Right ventricle myocardium inferior (tissue), 1 donor: ENCODE measurements at places on chromosomes 2 and 18. TPM values are rescaled to one million over a fixed set of nuclear protein-coding genes. Genes with fewer than 3 reads are reported as not detected.

Gene NEDD4L
- 55.9 TPM for total RNA-seq

Gene IL37
- total RNA-seq: not detected

DNA sequence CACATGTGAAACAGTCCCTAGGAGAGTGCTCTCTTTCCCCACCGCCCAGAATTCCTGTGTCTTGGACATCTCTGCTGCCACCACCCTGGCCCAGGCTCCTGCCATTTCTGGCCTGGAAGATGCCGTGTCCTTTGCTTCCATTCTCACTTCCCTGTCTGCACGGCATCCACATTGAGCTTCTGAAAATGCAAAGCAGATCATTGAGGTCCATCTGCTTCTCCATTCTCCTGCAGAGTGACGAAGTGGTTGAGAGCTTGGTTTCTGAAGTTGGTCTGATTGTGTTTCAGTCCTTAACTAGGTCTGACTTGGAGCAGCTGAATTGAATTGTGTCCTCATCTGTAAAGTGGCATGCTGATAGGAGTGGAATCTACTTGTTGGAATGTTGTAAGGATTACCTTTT is 98.7 kb upstream of the MGAT5 start:
- DNase-seq: no peak

DNA sequence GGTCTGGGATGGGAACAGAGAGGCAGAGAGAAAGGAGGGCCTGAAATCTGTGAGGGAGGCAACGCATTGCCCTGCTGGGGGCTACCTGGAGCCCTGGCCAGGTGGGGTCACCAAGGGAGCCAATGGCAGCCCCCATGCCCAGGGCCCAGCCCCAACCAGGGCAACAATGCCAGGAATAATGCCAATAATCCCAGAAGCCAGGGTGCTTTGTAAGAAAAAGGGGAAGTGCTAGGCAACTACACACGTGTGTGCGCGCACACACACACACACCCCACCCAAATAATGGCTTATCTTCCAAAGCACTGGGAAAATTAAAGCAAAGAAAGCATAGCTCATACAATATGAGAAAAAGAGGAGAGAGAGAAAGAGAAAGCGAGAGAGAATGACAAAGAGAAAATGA is 7.0 kb upstream of the CLEC4F start:
- no peak for DNase-seq

DNA sequence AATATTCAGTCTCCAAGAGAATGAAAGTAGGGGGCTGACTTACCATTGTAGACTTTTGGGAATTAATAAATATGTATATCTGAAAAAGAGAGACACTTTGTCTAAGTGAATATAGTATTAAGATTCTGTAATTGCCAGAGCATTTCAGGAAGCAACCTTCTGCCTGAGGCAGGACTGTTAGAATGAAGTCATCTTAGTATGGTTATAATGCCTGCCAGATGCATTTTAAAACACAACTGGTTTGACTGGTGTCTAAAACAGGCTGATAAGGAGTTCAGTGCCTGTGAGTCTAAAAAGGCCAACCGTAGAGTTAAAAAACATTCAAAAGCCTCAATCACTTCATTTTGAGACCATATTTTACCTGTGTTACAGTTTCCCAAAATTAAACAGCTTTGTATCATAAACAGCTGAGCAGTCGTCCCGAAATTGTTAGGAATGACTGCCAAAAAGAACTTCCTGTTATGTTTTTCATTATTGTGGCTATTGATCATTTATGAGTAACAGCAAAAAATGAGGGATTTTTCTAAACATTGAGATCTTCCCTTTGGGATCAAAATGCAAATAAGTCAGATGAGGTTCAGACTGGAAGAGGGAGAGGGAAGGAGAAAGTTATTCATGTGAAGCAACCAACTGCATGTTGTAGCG is 443.9 kb downstream of the PID1 start:
- DNase-seq: no peak
